CD4-positive, alpha-beta memory T cell (primary cell): ENCODE measurements at places on chromosomes 6 and 20. TPM values are rescaled to one million over a fixed set of nuclear protein-coding genes. Genes with fewer than 3 reads are reported as not detected.

DNA sequence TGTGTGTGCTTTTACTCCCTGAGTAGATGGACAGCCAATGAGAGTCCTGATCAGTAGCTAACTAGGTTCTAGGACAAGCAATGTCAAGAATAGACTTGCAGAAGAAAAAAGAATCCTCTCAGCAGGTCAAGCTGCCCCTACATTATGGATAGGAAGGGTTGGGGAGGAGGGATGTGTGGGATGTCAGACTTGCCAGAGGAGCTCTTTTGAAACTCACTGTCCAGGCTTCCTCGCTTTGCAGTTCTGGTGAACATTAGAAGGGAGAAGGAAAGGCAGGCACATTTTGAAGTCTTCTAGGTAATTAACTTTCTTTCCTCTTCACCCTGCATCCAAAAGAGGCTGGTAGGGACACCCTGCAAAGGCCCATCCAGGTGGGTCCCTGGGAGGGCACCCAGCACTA is 48.7 kb downstream of the SYNE1 start:
- no peaks in the 10 kb centered on the region for H3K4me1 ChIP-seq
- no peak overlapping the region for H3K4me3 ChIP-seq
- no peaks in the 10 kb centered on the region for H3K36me3 ChIP-seq
- no peaks in the 10 kb centered on the region for H3K27me3 ChIP-seq
- no peak for DNase-seq

GRCh38 chr20:25044261-25044560 is 13.7 kb downstream of the ACSS1 start:
- no peak overlapping the region for H3K4me3 ChIP-seq
- peaks cover 34% of the 10 kb centered on the region for H3K4me1 ChIP-seq
- peak overlapping the region; percentile 51 for H3K27ac ChIP-seq

Gene LY6G6C
- total RNA-seq, result not detected

Gene TSPO2
- total RNA-seq, result not detected

Gene CCDC28A
- 32.4 TPM for total RNA-seq
